ENCODE measurements at places on chromosomes 16 and 17.

DNA sequence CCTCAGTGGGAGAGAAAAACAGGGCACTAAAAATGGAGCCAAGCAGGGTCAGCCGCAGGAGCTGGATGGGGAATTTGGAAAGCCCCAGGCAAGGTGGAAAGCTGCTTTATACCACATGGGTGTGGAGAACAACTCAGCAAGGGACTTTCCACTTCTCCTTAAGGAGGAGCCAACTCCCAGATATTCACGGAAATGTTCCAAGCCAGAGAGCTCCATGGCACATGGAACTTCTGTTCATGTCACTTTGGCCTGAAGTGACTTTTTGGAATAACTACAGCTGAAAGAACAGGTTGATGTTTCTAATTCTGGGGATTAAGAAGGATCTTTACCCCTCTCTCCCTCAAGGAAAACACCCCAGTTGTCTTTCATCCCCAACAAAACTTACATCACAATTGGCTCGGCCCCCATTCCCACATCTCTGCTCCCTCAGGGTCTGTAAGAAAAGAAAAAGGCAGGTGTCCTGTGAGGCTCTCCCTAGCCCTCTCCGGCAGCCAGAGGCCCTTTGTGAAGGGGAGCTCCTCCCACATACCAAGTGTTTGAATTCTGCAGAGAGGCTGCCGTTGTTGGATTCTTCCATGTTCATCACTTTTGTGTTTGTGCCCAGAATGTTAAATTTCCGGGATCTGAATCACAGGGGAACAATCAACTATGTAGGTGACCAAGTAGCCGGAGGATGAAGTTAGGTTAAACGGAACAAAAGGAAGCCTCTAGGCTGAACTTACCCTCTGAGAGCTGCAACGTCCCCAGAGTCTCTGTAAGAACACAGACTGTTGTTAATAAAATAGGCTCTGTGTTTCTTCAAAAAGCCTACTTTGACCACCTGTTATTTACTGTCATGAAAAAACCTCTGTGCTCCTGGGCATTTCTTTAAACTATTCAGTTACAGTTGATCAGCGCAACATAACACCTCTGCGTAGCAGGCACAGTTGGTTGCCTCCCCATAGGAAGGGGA is 41.0 kb downstream of the STAT5A start:
- DNase-seq = no peak

GRCh38 chr17:70813355-70813930 is 644.1 kb downstream of the KCNJ2 start:
- DNase-seq = no peak

DNA sequence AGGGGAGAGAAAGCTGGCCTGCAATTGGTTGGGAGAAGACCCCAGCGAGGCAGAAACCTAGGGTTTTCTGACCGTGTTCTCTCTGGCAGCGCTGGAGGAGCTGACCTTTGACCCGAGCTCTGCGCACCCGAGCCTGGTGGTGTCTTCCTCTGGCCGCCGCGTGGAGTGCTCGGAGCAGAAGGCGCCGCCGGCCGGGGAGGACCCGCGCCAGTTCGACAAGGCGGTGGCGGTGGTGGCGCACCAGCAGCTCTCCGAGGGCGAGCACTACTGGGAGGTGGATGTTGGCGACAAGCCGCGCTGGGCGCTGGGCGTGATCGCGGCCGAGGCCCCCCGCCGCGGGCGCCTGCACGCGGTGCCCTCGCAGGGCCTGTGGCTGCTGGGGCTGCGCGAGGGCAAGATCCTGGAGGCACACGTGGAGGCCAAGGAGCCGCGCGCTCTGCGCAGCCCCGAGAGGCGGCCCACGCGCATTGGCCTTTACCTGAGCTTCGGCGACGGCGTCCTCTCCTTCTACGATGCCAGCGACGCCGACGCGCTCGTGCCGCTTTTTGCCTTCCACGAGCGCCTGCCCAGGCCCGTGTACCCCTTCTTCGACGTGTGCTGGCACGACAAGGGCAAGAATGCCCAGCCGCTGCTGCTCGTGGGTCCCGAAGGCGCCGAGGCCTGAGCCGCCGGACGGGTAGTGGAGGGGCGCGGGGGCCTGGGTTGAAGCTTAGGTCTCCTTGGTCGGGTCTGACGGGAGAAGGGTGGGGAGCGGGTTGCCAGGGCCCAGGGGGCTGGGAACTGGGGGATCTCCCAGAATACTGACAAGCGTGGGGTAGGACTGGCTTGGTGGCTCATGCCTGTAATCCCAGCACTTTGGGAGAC is 7.4 kb upstream of the PYDC1 start:
- no peak for DNase-seq

- peak; percentile 50 for DNase-seq
These were observed 118.2 kb upstream of the KCNJ18 start for GRCh38 chr17:21573961-21574610.

- no peak for DNase-seq
These were observed 80.4 kb upstream of the AKTIP start for GRCh38 chr16:53583401-53583800.

DNA sequence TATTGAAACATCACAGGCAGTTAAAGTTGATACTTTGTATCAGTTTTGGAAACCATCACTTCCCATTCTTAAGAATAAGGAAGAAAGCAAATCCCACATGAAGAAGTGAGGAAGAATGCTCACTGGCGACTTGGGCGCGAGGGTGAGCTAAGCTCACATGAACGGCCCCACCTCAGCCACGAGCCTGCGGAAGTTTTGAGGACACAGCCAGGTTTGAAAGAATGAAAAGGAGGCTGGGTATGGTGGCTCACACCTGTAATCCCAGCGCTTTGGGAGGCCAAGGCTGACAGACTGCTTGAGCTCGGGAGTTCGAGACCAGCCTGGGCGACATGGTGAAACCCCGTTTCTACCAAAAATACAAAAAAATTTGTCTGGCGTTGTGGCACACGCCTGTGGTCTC is 110.3 kb upstream of the CHMP6 start:
- DNase-seq = no peak

DNA sequence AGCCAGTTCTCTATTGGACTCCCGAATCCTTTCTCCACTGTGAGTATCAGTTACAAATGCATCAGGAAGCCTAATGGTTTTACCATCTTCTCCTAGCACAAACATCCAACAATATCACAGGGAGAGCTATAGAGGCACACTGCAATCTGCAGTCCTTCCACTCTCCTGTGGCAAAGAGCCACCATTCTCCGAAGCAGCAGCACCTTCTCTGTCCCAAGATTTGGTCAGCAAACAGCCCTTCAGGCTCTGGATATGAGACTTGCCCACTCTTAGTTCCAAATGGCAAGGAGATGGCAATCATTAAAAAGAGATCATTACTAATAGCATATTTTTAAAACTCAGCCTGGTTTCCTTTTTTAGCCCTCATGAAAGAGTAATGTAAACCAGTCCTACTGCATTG is 223.4 kb downstream of the HS3ST3A1 start:
- no peak for DNase-seq

DNA sequence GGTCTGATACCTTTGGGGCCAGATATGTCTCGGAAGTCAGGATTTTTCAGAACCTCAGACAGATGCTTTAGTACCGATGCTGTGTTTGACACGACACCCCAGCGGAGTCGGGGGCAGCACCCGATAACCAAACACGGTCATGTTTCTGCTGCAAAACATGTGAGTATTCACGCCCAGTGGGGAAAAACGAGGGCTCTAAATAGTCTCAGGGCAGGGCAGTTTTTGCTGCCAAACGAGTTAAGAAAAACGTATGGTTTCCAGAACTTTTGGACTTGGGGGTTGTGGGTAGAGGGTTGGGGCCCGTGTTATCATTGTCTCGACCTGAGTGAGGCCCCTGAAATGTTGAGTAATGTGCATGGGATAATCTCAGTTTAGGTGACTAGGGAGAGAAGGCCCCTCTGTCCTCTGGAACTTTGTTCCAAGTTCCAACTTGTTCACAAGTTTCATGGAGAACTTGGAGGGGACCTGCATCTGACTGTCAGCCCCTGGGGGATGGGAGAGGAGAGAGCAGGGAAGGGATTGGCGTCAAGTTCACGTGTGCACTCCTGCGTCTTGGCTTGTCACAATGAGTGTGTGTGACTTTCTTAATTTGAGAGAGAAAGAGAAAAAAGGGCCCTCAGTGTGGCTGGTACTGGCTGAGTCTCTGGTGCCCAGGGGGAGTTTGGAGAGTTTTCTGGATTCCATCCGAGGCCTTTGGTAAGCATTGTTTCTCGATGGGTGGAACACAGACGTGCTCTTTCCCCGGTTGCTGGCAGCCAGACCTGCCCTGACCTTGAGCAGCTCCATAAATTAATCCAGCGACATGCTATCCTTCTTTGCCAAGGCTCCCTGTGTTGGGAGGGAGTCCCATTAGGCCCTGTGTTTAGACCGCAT is 83.9 kb upstream of the CIBAR2 start:
- no peak for DNase-seq

DNA sequence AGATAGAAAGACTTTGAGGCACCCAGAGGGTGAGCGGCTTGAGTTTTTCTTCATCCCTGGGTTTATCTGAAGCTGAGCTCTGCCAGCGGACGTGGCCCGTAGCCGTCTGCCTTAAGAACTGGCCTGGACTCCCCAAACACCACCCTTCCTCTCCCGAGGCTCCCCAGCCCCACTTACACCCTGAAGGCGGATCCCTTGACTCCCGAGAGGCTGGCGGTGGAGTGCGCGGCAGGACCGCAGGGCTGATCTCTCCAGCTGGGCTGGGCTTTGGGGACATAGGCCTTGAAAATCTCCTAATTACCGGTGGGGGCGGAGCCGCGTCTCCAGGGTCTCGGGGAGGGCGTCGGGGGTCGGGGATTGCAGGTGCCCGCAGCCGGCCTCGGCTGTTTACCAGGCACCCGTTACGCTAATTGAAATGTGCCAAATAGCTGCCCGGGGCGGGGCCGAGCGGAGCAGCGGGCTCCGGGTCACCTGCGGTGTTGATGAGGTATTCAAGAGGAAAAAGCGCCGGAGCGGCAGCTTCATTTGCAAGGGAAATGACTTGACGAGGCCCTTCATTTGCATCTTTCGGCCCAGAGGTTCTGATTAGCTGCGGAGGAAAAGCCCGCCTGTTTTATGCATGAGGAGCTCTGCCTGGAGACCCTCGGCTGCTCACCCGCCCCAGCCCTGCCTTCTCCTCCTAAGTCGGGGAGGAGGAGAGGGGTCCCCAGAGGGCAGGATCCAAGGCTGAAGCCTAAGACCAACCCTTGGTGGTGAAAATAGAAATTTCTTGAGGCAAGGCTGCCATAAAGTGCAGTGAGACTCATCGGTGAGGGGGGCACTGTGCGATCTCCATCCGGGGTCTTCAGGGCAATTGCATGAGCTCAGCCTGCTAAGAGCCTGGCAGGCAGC is 100.7 kb downstream of the MGAT5B start:
- DNase-seq = peak; percentile 39

- no peak for DNase-seq
These were observed 22.1 kb upstream of the IL21R start for GRCh38 chr16:27379919-27380318.

DNA sequence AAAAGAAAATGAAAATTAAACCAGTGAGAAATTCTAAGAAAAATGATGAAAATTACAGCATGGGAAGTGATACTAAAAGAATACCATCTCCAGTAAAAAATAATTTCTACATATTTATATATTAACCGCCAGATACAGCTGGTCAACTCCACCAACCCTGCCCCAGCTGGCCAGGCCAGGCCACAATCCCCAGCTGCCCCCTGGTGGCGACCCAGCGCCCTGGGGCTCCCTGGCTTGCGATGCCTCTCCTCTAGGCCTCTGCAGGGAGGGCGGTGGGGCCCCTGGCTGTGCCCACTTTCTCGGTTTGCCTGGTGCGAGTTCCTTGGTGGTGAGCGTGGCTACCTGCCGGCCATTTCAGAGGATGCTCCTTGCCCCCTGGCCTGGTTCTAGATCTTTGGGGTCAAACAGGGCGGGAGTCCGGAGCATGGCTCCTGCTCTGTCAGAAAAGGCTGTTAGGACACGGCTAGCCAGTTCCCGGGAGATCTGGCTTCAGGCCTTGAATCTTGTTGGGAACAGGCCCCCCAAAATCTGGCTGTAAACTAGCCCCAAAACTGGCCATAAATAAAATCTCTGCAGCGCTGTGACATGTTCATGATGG is 14.5 kb downstream of the GLIS2 start:
- DNase-seq = peak; percentile 72

- no peak for DNase-seq
These were observed 1.8 kb downstream of the GGNBP2 start for GRCh38 chr17:36546418-36547093.

- no peak for DNase-seq
These were observed 79.2 kb downstream of the ARHGAP23 start for GRCh38 chr17:38507436-38507835.

- DNase-seq = no peak
These were observed 799.0 kb downstream of the KCNJ2 start for GRCh38 chr17:70968302-70968701.

DNA sequence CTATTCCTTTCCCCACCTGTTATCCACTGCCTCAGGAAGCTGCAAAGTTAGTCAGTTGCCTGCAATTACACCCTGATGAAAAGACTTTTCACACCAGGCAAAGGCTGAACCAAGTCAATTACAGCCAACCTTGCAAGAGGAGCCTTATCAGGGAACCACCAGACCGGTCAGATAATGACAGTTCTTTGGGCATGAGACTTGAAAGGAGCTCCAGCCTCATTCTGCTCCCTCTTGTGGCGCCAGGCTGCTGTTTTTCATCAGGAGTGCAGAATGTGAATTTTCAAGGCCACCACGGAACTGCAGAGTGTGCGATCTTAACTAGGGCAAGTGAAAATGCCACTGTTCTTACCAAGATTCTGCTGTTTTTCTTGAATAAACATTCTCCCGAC is 22.5 kb downstream of the DNAI2 start:
- peak; percentile 62 for DNase-seq

DNA sequence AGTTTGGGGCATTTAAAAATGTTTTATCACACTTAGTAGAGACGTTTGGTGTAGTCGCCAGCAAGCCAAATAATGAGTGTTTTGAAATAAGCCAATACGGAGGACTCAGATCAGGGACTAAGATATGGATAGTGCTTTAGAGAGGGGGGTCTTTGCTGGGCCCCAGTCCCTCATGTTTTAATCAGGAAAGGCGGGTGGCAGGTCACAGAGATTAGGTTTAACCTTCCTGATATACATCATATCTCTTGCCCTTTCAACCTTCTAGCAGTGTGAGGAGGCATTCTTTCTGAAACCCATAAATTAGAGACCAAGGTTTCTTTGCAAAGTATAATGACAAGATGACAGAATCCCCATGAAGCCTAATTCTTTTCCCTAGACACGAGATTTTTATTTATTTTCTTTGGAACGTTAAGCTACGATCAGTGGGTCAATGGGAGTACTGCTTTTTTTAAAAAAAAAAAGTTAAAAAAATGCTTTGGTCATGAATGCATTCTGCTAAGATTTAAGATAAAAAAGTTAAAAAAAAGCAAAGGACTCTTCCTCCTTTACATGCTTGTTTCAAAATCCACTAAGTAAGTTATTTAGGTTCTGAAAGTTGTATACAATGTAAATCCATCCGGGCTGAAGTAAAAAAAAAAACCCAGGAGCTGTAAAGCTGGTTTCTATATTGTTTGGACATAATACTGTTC is 572.1 kb upstream of the SALL1 start:
- no peak for DNase-seq
